ENCODE measurements at places on chromosomes 6 and 20.

- DNase-seq = no peak
Observed at GRCh38 chr20:45860560-45861220, 3.3 kb downstream of the ZSWIM3 start.

- no peak for DNase-seq
Observed at GRCh38 chr6:159014406-159014805, 14.4 kb upstream of the RSPH3 start.

DNA sequence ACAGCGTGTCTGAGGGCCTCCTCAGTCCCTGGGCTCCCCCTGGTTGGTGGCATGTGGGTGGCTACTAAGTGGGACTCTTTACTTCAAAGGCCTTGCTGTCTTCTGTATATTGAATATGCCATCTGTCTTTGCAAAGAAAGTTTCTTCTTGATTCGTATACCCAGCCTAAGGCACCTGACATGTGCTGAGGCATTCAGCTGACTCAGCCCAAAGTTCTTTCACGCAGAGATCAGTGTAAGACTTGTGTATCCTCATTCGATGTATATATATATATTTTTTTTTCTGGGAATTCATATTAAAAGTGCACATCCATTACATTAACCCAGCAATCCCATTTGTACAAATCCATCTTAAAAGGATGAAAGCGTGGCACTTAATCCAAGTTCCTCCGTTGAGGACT, 115.1 kb upstream of the PMEPA1 start:
- no peak for DNase-seq

DNA sequence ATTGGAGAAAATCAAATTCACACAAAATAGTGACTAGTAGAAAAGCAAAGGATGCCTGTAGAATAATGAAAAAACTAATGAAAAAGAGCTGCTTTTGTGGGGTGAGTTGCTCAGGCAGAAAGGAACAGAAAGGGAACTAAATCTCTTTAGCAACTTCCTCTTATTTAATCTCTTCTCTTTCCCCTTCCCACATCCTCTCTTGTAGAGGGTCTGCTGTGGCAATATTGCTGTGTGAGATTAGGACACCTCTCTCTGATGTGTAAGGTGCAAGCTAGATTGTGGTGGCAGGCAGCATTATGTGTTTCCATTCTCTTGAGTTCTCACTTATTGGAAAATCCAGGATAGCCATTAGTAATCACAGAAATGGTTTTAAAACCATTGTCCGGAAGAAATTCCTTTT, 49.7 kb downstream of the SYNE1 start:
- no peak for DNase-seq

- no peak for DNase-seq
Observed at GRCh38 chr20:2140561-2140960, 38.9 kb downstream of the STK35 start.

- DNase-seq = no peak
Observed at GRCh38 chr6:156308604-156309003, 468.6 kb upstream of the ARID1B start.

GRCh38 chr20:39338469-39339376, 376.6 kb downstream of the DHX35 start:
- no peak for DNase-seq

- DNase-seq = no peak
Observed at GRCh38 chr20:15446373-15446772, 1109.0 kb upstream of the FLRT3 start.

DNA sequence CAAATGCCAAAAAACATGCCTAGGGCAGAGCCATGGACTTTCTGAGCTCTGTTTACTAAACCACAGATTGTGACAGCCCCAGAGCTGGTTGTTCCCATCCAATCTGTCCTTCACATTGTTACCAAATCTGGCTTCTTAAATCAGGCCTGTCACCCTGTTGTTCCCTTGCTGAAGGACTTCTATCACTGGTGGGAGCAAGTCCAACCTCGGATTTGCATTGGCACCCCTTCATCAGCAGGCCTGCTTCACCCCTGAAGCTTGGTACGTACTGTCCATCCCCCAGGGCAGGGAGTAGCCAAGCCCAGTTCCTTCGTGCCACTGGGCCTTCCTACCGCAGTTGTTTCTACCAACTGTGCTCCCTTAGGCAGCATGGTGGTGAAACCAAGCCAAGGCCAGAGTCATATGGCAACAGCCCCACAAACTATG, 357.3 kb upstream of the JARID2 start:
- DNase-seq = no peak

DNA sequence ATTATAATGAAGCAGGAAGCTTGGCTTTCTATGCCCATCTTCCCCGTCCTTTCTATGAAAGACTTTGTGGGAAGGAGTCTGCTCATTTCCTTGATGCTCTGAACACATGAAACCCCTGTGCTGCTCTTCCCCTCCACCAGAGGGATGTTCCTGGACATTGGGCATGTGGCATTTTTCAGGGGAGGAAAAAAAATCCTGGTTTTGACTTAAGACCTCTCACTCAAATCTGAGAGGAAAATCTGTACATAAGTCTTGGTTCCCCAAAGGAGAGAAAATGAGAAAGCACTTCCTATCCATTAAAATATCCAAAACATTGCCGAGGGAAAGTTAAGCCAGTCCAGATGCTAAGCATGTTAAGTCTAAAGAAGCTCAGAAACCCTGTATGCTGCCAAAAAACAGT, 393.0 kb downstream of the PAX1 start:
- no peak for DNase-seq

DNA sequence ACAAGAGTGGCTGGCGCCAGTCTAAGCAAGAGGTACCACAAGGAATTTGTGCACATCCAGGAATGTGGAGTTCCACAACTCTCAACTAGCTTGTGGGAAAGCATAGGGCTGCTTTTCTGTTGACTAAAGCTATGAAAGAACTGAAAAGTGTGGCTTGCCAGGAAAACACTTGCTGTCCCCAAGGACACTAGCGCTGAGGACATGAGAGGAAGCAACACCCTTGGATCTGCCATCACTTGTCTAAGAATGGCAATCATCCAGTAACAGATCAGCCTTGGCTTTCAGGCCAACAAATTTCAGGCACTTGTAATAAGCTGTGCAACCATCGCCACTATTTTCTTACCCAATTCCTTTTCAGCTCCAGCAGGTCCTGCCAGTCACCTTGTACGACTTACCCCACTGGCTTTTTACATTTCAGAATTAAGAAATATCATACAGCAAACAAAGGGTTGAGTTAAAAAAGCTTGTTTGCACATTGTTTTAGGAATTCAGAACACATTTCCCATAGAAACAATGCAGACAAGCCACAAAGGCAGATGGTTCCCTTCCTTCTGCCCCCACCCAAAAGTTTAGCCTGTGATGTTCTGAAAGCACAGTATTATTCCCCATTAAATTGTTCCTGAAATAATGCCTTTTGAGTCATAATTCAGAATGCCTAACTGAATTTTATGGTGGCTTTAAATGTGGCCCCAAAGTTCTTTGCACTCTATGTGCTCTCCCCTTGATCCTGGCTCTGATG, 57.9 kb upstream of the SSTR4 start:
- no peak for DNase-seq

GRCh38 chr6:116060572-116061283, at the start of gene FRK:
TSS of gene FRK (minus strand) at chr6:116060891. CDS start at chr6:116060311, 580 bp downstream.
- no peak for DNase-seq

DNA sequence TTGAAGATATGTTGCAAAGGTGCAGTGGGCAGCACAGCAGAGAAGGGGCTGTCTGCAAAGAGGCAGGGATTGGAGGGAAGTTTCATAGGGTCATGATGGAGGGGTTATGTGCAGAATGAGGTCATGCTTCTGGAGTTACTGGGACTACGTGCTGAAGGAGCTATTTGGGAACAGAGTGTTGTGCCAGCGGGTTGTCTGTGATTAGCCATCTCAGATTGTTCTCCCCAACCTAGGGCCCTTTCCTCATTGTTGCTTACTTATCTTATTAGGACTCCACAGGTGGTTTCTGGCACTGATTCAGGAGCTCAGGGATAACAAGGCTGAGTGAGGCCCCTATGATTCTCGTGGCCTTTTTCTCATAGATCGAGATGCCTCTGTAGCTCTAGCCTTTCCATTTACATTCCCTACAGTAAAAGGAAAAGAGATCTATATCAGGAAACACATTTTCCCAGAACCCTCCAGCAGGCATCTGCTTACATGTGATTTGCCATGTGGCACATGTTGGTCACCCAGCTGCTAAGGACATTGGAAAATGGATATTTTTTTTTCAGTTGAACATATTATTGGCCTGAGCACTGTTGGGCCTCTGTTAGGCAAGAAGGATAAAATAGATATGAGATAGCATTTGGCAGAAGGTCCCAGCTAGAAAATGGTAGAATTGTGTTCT, 429.6 kb upstream of the PLCB4 start:
- no peak for DNase-seq

- DNase-seq = no peak
Observed at GRCh38 chr6:30044630-30045029, 16.4 kb upstream of the POLR1H start.

DNA sequence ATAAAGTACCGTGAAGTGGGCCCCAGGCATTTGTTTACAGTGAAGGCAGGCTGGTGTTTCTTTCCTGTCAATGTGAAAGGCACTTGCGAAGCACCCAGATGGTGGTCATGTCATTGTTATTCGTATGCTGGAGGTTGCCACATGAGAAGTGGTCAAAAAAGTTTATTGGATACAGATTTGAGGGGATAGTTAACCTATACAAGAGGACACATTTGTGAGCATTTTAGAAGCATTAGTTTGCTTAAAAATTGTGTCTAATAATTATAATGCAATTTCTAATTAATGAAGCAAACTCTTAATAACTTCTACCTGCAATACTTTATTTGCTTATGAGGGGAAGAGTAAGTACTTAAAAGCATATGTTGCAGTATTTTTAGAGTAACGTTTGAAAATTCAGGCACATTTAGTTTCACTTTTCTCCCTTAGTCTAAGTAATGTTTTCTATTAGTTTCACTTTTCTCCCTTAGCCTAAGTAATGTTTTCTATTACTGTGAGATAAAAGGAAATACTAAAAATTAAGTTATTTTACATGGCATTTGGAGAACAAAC, 120.7 kb upstream of the CLDN20 start:
- no peak for DNase-seq

- DNase-seq = no peak
Observed at GRCh38 chr20:47353692-47354463, 2.6 kb downstream of the ZMYND8 start.

GRCh38 chr20:32319100-32319499, 39.0 kb upstream of the ASXL1 start:
- DNase-seq = no peak

- DNase-seq = no peak
Observed at GRCh38 chr6:136701045-136701444, 91.2 kb downstream of the MAP3K5 start.

DNA sequence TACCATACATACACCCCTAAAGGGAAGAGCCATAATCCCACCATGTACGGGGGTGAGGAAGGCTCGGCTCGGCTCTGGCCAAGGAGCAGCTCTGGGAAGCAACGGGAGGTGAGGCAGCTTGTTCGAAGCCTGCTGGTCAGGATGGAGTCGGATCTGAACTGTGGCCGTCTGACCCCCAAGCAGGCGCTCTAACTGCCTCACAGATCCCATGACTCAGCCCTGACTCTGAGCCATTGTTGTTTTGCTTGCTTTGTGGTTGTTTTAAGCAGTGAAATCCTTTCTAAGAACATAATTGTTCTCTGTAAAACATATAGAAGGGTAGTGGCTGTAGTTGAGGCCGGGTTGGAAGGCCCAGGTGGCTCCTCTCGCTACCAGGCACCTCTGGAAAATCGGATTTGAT, 10.9 kb downstream of the C6orf132 start:
- peak; percentile 44 for DNase-seq

DNA sequence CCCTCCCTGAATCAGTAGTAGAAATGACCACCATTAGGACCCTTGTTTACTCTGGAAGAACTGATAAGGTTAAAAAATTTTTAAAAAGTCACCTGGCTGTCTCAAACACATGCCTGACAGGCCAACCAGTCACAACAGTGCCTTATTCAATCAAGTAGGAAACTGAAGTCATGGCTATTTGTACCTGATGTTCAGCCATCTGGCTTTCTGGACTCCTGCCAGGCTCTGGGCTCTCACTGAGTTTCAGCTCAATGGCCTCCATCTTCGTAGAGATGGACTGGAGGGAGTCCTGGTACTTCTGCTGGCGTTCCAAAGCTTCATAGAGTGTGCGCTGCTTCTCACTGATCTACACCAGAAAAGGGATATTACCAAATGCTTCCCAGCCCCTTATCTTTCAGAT, 343.8 kb downstream of the SYNE1 start:
- no peak for DNase-seq

GRCh38 chr6:157527471-157527907, 146.5 kb downstream of the ZDHHC14 start:
- no peak for DNase-seq

DNA sequence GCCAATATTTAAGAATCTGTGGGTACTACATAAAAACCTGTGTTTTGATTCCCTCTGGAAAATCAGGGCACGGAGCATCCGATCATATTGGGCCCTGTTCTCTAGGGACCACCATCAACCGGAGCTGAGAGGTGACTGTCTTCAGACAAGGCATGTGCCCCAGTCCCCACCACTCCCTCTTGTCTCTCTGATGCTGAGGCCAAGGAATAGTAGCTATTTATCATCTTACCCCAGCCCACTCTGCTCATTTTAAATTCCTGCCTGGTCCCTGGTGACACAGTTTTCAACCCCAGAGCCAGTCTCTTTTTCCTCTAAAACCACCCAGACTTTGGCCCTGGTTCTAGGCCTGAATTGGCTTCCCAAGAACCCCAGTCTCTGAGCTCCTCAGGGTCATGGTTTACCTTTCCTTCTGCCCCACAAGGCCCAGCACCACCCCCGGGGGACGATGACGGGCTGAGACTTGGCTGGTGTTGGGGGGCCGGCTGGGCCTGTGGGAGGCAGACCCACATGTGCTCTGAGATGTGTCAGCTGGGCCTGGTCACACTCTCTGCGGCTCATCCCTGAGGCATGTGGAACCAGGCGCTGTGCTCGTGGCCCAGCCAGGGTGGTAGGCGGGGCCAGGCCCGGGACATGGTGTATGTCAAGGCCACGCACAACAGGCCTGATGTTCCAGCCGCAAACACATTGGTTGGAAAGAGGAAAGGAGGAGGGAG, 114.4 kb downstream of the CEBPB start:
- DNase-seq = peak; percentile 91

- no peak for DNase-seq
Observed at GRCh38 chr6:112257178-112257855, 3.0 kb upstream of the LAMA4 start.

DNA sequence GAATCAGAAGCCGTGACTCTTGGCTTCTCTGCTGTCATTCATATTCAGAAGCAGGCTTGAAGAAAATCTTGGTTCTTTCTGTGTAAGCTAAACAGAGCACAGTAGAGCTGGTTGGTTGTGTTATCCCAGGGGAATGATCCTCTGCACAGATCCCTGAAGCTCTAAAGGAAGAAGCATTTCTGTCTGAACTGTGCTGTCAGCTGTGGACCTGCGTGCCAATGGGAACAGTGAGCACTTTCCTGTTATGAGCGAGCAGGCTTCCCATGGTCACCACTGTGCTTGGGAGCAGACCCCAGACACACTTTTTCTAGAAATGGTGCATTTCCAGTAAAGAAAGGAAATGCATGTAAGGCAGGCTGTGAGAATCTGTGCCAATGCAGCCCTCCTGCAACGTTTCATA, 490.2 kb downstream of the EPM2A start:
- no peak for DNase-seq

GRCh38 chr6:121971931-121972335, 427.5 kb upstream of the HSF2 start:
- DNase-seq = peak; percentile 2

All from AG04450 (cell line).